Activated CD4-positive, alpha-beta T cell treated with anti-CD3 and anti-CD28 coated beads, Interleukin-2, amount 50 U/mL, for 48 hours (primary cell): ENCODE measurements at places on chromosomes 2 and 18.

- peak; percentile 94 for DNase-seq
Measured at GRCh38 chr2:201233192-201233811, 27.0 kb upstream of the CASP8 start.

GRCh38 chr2:200869014-200869413 lies 4.6 kb upstream of the CLK1 start:
- DNase-seq: no peak

GRCh38 chr2:68203587-68203986 lies 45.9 kb downstream of the PNO1 start:
- no peak for DNase-seq

GRCh38 chr2:20600756-20601325 lies 50.1 kb downstream of the HS1BP3 start:
- no peak for DNase-seq

DNA sequence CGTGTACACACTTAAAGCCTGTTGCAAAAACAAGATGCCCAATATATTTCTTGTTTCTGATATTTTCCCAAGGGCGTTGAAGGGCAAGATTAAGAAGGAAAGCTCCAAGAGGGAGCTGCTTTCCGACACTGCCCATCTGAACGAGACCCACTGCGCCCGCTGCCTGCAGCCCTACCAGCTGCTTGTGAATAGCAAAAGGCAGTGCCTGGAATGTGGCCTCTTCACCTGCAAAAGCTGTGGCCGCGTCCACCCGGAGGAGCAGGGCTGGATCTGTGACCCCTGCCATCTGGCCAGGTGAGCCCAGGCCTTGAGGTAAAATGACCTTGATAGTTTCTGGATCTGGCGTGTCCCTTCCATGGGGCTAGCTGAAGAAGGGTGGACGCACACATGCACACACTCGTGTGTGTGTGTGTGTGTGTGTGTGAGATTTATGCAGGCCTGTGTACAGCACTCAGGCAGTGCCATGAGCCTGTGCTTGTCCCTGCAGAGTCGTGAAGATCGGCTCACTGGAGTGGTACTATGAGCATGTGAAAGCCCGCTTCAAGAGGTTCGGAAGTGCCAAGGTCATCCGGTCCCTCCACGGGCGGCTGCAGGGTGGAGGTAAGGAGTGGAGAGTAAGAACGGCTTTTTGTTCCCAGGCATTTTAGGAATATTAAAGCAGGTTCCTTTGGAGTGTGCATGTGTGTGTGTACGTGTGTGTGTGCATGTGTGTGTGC lies 23.6 kb downstream of the MLPH start:
- DNase-seq: no peak

DNA sequence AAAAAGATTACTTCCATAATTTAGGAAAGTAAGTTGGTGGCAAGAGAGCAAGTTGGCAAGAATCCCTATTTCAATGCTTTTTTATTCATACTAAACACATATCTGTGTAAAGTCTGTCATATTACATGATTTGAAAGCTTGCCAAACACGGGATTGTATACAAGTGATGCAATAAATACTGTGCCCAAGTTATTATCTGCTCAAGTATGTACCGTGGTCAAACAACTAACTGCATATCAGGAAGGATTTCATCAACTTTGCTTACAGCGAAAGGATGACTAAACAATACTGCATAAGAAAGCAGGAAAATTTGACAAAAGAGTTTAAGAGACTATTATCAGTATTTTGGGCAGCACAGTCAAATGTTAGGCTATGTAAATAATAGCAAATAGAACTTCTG lies 69.6 kb upstream of the SCN1A start:
- no peak for DNase-seq

DNA sequence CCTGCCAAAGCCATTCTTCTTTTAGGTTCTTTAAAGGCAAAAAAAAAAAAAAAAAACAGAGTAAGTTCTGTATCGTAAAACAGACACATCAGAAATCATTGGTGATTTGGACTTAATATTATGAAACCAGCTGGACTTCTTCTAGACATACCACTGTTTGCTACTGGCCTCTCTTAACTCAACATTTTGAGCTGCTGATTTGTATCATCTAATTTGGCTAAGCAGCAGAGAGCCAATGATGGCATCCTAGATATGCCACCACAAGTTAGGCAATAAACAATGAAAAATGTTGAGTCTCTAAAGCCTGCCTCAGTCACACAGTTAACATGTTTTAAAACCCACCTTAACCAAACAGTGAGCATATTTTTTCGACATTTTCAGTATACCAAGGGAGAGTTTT lies 1034.3 kb upstream of the NXPH2 start:
- no peak for DNase-seq

GRCh38 chr2:201880579-201880978 lies 74.2 kb downstream of the CDK15 start:
- no peak for DNase-seq

DNA sequence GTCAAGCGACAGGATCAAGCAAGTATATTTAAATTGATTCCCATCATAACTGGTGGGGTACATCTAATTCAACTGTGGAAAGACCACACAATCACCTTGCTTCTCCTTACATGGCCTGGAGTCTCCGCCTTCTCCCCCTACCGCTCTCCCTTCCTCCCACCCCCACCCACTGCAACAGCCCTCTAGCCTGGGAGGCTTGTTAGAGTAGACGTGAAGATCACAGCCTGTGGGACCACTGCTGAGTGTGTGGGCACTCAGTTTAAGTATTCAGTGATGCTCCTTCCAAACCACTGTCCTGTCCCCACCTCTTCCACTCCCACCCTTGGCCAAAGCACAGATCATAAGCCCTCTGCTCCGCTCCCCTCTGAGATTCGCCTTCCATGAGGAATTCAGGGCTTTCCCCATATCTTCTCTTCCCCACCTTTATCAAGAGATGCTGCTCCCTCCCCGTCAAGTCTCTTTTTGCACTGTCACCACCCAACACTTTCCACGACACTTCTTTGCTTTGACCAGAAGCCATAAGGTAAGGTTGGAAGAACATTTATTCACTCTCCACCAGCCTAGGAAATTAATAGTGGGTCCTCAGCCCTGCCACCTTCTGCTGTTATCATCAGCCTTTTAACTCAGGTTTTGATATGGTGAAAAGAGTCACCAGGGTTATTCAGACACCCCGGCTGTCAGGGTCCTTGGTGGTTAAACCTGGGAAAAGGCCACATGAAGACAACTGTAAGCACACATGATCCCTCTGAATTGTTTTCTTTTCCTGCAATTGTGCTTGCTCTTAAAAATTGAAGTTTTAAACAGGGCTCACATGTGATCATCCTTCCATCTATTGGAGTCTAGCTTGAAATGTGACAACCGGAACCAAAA lies 1.7 kb downstream of the METTL4 start:
- DNase-seq: no peak

- no peak for DNase-seq
Measured at GRCh38 chr2:4358837-4359236, 655.5 kb downstream of the DCDC2C start.

DNA sequence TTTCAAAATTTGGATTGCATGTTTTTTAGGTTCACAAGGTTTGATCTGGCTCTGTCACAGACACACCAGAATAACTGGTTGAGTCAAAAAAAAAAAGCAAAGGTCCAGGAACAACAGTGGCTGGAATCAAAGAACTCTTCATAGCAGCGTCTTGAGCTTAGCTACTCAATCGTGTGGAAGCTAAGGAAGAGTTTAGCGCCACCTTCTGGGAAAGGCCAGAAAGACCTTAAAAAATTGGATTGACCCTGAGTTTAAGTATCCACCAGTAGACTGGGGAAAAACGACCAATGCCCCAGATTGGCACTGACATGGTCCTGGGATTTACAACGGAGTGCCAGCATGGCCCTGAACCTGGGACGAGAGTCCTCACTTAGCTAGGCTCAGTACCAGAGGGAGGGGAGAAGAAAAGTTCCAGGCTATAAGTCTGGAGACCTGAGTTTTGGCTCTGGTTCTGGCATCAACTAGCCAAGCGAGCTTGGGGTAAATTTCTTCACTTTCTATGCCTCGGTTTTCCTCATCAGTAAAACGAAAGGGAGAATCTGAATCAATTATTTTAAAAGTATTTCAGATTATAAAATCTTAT lies 71.1 kb upstream of the TFCP2L1 start:
- DNase-seq: peak; percentile 30

DNA sequence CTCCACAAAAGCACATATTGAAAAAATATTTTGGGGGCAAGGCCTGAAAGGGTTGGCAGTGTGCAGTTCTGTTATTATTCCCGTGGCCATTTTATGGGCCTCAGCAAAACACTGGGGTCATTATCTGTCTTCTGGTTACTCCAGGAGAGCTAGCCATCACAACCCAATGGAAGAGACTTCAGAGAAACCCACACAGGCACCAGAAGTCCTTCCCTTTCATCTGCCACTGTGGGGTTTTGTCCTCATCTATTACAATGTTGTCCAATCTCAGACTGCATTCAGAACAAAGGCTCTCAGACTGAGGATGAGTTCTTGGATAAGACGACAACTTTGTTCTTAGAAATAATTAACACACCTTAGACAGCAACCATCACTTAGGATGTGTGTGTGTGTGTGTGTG lies 98.4 kb downstream of the PIEZO2 start:
- no peak for DNase-seq

DNA sequence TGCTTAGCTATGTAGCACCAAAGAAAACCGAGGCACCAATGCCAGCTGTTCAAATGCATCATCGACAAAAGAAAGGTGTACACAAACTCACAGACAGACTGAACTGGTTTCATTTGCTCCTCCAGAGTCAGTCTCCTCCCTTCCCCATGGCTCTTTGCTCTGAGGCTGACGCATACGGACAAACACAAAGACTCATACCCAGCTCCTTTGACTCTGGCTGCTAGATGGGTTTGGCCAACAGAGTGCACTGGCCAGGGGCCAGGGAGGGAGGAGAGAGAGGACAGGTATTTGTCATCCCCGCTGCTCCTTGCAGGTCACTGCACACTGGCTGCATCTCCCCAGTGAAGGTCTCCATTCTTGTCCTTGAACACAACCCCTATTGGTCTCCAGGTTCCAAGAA lies 40.7 kb downstream of the DNER start:
- no peak for DNase-seq

GRCh38 chr18:55346961-55347740 lies 240.8 kb downstream of the TCF4 start:
- no peak for DNase-seq

- DNase-seq: peak; percentile 58
Measured at GRCh38 chr2:239751679-239752355, 273.3 kb downstream of the NDUFA10 start.

GRCh38 chr2:207530160-207531031 lies 634 bp downstream of the CREB1 start:
- DNase-seq: peak; percentile 50

GRCh38 chr2:118687192-118687591 lies 160.3 kb downstream of the EN1 start:
- no peak for DNase-seq

DNA sequence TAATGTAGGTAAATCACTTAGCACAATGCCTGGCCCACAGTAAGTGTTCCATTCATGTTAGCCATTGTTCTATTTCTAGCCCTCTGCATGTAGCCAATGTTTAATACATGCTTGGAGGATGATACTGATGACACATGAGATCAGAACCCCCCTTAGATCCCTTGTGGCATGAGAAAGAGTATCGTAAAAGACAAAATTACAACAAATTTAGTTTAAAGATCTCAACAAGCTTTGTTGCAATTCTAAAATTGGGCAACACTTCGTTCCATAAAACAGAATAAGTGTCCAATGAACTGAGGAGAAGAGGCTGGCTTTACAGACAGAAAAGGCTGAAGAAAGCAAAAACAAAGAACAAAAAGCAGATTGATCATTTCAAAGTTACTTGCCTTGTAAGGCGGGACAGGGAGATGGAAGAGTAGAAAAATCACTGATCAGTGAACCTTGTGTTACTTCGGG lies 148.7 kb upstream of the SLC1A4 start:
- no peak for DNase-seq

- DNase-seq: peak; percentile 62
Measured at GRCh38 chr2:120261387-120262006, 8.8 kb downstream of the RALB start.

DNA sequence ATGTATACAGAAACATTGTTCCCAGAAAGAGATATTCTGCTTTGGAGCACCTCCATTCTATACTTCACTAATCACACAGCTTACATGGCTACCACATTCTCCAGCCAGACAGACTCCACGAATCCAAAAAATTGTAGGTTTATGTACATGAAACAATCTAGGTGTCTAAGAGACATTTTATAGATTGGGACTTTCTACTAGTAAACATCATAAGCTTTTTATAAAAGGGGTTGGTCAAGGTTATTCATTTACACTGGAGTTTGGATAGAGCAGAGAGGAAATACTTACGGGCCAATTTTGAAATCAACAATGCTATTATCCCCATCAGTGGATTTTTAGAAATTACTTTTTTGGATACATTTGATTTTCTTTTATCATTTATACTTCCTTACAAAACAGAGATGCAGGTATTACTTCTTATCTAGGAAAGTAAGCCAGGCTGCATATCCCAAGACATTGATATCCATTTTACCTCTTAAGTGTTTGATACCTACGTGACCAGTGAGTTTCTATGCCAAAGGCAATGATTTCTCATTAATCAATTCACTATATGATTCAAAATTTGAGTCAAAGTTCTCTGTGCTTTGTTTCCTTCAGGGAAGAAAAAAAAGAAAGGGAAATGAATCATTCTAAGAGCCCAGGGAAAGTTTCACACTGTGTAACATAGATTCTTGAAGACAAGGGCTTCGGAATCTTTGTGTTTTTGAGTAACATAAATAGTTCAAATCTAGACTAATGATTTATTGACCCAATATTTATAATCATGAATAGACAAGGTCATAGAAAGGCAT lies 140.5 kb downstream of the PTH2R start:
- DNase-seq: no peak

- no peak for DNase-seq
Measured at GRCh38 chr2:228655331-228655730, 473.8 kb upstream of the SPHKAP start.

DNA sequence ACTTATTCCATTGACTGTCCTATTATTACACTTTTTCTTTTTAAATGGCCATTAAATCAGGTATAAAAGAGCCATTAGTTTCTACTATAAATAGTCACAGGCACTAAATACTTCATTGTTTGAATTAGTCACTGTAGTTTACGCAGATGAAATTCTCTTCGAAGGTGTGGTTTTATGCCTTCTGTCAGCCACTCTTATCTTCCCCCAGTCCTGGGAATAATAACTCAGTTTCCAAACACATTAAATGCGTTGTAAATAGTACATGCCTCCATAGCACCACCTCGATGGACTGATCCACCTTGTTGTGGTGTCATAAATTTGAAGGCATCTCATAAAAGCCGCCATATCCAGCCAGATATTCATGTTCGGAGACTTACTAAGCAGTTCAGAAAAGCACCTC lies 72.1 kb upstream of the PARD3B start:
- DNase-seq: no peak

GRCh38 chr2:232103140-232103737 lies 141.7 kb downstream of the DIS3L2 start:
- no peak for DNase-seq
